ENCODE measurements at places on chromosomes 16 and 17.

- no peak for DNase-seq
Measured at GRCh38 chr16:8588682-8589056, 1.6 kb downstream of the TMEM114 start.

DNA sequence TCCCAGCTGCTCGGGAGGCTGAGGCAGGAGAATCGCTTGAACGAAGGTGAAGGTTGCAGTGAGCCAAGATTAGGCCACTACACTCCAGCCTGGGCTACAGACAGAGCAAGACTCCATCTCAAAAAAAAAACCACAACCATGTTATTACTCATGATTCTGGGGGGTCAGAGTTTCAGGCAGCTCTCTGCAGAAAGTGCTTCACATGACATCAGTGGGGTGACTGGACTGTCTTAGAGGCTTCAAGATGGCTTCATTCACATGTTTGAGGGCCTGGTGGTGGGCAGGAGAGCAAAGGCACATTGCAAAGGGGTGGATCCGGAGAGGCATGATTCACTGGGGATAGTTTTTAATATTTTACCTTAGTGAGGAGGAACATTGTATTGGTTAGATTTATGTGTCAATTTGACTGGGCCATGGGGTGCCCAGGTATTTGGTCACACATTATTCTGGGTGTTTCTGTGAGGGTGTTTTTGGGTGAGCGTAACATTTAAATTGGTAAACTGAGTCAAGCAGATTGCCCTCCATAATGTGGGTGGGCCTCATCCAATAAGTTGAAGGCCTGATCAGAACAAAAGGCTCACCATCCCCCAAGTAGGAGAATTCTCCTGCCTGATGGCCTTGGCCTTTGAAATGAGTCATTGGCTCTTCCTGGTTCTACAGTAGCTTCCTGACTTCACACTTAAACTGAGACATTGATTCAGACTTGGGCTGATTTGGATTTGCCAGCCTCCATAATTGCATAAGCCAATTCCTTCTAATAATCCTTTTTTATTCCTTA lies 109.8 kb downstream of the GOSR1 start:
- no peak for DNase-seq

DNA sequence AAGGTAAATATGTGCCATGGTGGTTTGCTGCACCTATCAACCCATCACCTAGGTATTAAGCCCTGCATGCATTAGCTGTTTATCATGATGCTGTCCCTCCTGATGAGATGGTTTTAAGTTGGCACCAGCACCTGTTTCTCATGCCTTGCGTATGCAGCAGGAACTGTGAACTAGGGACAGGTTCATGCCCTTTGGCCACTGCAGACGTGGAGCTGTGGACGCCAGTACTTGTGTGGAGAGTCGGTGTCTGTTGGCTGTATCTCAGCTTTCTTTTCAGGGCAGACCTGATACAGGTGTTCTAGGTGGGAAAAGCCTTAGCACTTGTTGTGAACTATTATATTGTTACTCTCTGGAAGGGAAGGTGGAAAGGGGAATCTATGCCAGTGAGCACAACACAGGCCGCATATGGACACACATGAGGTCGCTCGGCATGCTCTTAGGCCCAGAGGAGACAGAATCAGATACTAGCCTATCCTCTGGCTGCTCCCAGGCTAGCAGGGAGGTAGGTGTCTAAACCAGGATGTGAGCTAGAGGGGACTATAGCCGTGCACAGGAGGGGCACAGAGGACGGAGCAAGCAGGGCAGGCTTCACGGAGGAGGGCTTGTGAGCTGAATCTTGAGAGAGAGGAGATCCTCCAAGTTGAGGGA lies 22.5 kb downstream of the MSI2 start:
- no peak for DNase-seq

GRCh38 chr16:49458243-49458642 lies 84.6 kb downstream of the C16orf78 start:
- DNase-seq = no peak

- peak; percentile 60 for DNase-seq
Measured at GRCh38 chr16:55944377-55944802, 69.2 kb upstream of the CES5A start.

- DNase-seq = no peak
Measured at GRCh38 chr16:56743840-56744239, 13.9 kb downstream of the NUP93 start.

Measured in fibroblast of the conjunctiva (primary cell).